SK-MEL-5 (cell line): ENCODE measurements at places on chromosomes 3 and 15.

- no peak for DNase-seq
Measured at GRCh38 chr3:40464339-40465110, 7.4 kb downstream of the RPL14 start.

GRCh38 chr15:77461486-77461885 is 40.8 kb downstream of the HMG20A start:
- peak; percentile 52 for DNase-seq

- DNase-seq = peak; percentile 59
Measured at GRCh38 chr3:133821767-133822638, 16.4 kb downstream of the SRPRB start.

DNA sequence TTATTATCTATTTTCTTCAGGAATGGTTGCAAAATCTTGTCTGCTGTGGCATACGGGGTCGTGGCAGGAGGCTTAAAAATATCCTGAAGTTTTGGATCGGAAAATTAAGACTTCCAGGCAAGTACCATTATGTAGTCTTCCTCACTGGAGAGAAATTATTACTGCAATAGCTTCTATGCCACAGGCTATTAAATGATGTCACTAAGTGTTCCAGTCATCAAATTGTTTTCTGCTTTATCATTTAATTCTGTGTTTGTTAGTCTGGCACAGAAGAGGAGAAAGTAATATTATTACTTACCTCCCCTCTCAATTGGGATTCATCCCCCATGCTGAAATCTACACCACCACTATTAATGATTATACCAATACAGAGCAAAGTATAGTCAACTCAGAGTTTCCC is 378.2 kb upstream of the ALCAM start:
- DNase-seq = no peak

GRCh38 chr15:51129535-51130188 is 35.0 kb upstream of the TNFAIP8L3 start:
- no peak for DNase-seq

- DNase-seq = no peak
Measured at GRCh38 chr3:151219056-151219455, 16.0 kb upstream of the GPR171 start.

GRCh38 chr3:172134352-172134751 is 95.0 kb downstream of the FNDC3B start:
- no peak for DNase-seq

- peak; percentile 83 for DNase-seq
Measured at GRCh38 chr15:89367485-89368451, 33.1 kb upstream of the POLG start.

DNA sequence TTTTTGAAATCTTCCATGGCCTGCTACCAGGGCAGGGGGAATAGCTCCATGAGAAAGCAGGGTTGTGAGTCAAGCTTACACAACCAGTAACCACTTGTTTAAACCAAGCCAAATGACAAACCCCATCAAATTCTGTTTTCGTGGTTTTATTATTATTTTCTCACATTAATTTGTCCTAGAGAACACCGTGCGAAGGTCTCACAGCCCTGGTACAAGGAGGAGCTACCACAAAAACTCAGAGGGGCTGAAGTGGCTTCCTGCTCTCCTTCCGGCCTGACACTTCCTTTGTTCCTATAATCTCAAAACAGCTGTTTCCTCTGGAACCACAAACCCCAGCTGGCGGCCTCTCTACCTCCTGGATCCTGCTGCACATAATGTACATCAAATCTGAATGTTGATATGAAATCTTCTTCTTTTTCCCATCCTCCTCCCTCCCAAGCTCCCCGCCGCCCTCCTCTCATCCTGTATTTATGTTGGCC is 375.9 kb downstream of the MCTP2 start:
- no peak for DNase-seq

DNA sequence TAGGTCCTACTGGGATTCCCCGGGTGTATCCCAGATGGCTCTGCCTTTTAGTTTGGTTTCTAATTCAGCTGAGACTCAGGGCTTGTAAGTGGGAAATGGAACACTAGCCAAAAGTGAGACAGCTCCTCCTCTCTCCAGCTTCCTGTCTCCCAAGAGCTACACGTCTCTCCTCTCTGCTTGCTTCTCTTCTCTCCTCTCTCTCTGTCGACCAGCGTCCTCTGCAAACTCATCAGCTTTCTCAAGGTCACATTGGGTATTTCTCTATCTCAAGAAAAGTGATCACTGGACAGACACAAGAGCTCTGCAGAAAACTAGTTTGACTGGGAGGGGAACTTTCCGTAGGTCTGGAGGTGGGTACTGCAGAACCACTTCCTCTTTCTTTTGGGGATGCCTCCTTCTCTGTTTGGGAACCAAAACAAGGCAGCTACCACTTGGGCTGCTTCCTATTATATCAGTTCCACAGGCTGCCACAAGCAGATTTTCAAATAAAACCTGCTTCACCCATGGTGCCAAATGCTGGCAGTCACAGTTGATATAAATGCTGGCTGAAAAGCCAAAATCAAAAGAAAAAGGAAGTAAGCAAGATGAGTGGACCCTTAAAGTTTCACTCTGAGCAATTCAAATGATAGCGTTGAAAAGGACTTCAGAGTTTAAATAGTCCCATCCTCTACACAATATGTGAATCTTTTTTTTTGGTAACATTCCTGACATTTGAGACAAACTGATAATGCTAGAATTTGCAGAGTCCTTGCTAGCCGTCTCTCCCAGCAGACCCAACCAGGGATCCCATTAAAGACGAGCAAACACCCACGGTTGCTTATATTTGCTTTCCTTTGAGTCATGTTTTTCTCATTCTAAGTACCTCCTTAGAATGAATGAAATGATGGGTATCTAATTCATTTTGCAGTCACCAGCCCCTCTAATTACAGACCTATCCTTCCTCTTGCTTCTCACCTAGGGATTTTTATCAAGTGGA is 7.2 kb upstream of the DYNC1LI1 start:
- no peak for DNase-seq

DNA sequence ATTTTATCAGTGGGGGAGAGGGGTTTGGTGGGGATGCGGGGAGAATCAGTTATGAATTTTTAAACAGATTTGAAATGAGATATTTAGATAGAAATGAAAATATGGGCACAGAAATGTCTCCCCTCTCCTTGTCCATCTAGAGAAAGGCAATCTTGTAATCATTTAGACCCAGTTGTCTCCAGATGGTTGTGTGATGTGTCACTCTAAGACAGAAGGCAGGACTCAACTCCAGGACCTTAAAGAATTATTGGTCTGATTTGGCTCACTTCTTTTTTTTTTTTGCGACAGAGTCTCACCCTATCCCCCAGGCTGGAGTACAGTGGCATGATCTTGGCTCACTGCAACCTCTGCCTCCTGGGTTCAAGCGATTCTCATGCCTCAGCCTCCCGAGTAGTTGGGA is 77.2 kb downstream of the EOMES start:
- no peak for DNase-seq

- DNase-seq = peak; percentile 61
Measured at GRCh38 chr3:147616998-147617619, 207.9 kb downstream of the ZIC1 start.

DNA sequence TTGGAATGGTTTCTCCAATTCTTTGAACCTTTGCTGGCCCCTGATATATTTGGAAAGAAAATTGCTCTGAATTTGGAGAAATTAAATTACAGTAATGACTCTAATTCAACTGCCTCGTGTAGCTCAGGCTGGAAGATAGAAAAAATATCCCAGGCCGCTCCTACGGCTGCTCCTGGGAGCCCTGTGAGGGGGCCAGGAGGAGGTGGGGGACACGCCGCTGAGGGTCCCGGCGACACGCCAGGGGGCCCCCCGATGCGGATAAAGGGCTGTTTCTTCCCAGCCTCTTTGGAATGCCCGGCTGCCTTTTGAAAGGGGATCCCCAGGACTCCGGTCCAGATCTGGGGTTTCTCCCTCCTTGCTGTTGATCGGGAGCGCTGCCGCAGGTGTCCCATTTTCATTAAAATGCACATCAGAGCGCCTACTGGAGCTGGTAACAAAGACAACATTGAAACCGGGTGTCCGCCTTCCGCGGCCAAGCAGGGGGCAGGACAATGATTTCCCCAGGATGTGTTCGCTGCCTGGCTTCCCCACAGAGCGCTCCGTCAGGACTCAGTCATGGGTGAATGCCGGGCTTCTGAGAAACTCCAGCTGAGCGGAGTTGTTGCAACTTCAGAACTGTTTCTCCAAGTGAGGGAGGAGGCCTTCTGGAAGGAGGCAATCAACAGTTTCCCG is 200.1 kb upstream of the KBTBD8 start:
- DNase-seq = peak; percentile 7

DNA sequence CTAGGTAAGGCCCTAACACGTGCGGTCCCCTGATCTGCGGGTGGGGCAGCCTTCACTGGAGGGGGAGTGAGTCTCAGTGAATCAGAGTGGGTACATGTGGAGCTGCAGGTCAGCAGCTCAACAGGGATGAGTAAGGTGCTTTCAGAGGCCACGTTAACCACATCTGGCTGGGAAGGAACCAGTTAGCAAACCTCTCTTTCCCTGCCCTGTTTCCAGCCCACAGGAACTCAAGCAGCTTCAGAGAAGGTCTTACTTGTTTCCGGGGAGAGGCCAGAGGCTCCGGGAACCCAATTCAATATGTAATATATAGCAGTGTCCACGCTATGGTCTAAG is 175.3 kb downstream of the XXYLT1 start:
- no peak for DNase-seq

GRCh38 chr15:74950078-74950908 is 6.3 kb downstream of the RPP25 start:
- peak; percentile 88 for DNase-seq

- DNase-seq = no peak
Measured at GRCh38 chr3:45950686-45951600, 7.7 kb downstream of the CXCR6 start.

DNA sequence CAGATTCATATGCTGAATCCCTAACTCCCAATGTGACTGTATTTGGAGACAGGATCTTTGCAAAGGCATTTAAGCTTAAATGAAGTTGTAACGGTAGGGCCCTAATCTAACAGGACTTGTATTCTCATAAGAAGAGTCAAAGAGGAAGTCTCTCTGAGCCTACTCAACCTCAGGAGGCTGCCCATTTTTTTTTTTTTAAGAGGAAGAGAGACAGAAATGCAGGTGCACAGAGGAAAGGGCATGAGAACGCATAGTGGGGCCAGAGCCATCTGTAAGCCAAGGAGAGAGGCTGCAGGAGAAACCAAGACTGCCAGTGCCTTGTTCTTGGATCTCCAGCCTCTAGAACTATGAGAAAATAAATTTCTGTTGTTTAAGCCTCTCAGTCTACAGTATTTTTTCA is 28.4 kb downstream of the ZNF860 start:
- no peak for DNase-seq

DNA sequence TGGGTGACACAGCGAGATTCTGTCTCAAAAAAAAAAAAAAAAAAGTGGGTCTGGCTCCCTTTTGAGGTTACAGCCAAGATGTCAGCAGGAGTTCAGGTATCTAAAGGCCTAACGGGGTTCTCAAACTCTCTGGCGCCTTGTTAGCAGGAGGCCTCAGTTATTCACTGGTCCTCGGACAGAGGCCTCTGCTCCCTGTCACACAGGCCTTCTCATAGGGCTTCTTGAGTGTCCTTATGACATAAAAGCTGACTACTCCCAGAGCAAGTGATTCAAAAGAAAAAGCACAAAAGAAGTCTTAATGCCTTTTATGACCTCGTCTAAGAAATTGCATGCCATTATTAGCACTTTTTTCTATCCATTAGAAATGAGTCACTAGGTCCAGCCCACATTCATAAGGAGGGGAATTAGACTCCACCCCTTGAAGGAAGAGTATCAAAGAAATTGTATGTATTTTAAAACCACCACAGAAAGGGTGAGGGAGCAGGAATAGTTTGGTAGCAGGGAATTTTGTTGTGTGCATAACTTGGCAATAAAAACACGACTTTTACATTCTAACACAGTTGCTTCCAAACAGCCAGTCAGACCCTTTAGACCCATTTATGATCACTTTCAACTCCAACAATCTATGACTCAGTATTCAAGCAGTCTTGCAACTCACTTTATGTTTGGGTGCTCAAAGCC is 90.3 kb downstream of the MEX3B start:
- no peak for DNase-seq

- no peak for DNase-seq
Measured at GRCh38 chr3:128763967-128764366, 38.0 kb downstream of the RAB7A start.

DNA sequence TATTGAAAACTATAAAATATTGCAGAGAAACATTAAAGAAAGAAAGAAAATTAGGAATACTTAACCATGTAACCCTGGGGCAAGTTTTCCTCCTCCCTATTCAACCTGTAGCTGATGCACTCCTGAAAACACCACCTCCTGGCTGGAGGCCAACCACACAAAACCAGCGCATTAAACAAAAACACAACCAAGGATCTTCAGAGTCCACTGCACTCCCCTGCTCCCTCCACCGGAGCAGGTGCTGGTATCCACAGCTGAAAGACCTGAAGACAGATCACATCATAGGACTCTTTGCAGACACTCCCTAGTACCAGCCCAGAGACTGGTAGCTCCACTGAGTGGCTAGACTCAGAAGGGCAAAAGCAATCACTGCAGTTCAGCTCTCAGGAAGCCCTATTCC is 13.6 kb upstream of the ADAMTS17 start:
- DNase-seq = no peak

DNA sequence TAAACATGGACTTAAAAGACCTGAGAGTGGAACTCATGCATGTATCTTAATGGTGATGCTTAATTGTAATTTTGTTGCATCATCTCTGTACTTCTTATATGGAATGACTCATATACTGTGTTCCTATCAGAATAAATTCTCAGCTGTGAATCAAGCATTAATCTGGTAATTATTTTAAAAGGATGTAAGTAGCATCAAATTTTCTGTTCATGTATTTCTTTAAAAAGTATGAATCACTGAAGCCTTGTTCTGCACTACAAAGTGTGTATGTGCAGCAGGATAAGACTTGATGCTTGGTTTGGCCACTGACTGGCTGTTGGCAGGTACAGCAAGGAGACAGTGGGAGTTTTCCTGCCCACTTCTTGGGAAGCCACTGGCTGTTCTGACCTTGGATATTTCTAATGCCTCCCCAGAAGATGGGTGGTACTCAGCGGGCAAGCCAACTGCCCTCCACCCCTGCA is 123.9 kb downstream of the ANO10 start:
- DNase-seq = no peak

- no peak for DNase-seq
Measured at GRCh38 chr3:141116721-141117120, 65.6 kb downstream of the SPSB4 start.

- DNase-seq = no peak
Measured at GRCh38 chr15:28246605-28247004, 75.4 kb downstream of the HERC2 start.

DNA sequence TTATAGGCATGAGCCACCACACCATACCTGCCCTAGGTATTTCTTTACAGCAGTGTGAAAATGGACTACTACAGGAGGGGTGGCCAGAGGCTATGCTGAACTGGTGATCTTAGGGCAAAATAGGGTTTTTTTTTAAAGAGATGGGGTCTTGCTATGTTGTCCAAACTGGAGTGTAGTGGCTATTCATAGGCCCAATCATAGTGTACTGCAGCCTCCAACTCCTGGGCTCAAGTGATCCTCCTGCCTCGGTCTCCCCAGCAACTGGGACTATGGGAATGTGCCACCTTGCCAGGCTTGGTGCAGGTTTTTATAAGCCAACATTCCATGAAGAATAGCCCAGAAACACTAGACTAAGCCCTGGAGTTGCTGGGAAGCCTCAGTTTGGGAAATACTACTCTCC is 28.6 kb upstream of the TSC22D2 start:
- DNase-seq = no peak

GRCh38 chr15:47136236-47136635 is 581.1 kb upstream of the SEMA6D start:
- peak; percentile 16 for DNase-seq

- DNase-seq = no peak
Measured at GRCh38 chr3:179819379-179819778, 166.5 kb downstream of the USP13 start.

- no peak for DNase-seq
Measured at GRCh38 chr15:100339999-100340398, 1.8 kb downstream of the ADAMTS17 start.
